Epithelial cell of esophagus (primary cell): ENCODE measurements at places on chromosomes 5 and 9.

- DNase-seq = peak; percentile 42
Observed at GRCh38 chr5:115806986-115807653, 9.3 kb downstream of the CDO1 start.

- no peak for DNase-seq
Observed at GRCh38 chr9:115107701-115108100, 10.3 kb downstream of the TNC start.

DNA sequence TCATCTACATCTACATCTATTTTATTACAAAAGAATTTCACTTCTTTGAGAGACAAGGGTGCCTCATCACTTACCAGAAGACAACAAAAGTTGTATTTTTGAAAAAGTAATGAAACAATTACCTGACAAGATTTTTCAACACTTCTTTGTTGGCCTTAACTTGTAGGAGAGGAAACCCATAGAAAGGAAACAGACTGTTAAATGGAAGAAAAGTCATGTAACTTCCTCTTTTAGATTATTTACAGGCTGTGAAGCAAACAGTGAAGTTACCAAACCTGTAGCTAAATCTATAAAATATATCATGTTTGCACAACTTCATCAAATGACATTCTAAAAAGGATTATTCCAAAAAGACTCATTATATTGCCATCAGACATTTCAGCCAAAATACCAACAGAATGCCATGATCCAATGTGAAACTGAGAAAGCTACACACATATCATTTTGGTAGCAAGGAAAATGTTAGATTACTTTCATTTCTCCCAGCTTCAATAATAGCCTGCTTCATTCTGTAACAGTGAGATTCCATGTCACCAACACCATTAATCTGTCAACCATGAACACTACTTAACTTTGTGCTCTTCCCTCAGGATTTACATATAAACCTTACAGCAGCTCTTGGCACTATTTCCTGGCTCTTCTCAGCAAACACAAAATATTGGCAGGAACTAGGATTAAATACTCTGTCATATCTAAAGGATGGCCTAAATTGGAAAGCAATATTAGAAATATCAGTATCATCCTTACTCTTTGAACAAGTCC lies 122.5 kb downstream of the MCTP1 start:
- DNase-seq = no peak

DNA sequence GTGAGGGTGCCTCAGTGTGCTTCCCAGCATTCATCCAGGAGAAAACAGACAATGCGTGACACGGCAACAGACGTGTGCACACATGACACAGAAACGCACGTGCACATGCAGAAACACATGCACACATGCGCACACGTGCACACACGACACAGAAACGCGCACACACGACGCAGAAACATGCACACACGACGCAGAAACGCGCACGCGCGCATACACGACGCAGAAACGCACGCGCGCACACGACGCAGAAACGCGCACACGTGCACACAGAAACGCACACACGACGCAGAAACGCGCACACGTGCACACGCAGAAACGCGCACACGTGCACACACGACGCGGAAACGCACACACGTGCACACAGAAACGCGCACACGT lies 16.5 kb downstream of the TPPP start:
- no peak for DNase-seq

GRCh38 chr9:5085993-5086392 lies 99.4 kb downstream of the INSL6 start:
- DNase-seq = no peak

- DNase-seq = no peak
Observed at GRCh38 chr5:94545870-94546625, 72.4 kb downstream of the KIAA0825 start.

DNA sequence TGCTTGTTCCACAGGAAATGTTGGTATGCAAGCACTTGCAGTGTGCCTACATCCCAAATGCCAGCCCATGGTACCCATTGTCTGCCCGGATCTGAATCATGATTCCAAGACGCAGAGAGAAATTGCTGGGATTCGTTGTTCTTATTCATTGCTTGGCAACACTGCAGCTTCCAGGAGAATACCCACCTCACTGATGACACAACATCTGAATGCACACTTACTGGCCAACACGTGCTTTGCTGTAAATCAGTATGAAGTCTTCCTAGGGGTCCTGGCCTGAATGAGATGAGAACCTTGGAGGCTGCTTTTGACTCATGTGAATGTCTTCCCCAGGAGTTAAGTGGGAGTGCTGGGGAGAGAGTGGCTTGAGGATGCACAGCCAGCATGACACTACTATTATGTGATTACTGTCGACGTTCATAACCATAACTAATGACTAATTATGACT lies 11.6 kb downstream of the SRD5A1 start:
- no peak for DNase-seq

DNA sequence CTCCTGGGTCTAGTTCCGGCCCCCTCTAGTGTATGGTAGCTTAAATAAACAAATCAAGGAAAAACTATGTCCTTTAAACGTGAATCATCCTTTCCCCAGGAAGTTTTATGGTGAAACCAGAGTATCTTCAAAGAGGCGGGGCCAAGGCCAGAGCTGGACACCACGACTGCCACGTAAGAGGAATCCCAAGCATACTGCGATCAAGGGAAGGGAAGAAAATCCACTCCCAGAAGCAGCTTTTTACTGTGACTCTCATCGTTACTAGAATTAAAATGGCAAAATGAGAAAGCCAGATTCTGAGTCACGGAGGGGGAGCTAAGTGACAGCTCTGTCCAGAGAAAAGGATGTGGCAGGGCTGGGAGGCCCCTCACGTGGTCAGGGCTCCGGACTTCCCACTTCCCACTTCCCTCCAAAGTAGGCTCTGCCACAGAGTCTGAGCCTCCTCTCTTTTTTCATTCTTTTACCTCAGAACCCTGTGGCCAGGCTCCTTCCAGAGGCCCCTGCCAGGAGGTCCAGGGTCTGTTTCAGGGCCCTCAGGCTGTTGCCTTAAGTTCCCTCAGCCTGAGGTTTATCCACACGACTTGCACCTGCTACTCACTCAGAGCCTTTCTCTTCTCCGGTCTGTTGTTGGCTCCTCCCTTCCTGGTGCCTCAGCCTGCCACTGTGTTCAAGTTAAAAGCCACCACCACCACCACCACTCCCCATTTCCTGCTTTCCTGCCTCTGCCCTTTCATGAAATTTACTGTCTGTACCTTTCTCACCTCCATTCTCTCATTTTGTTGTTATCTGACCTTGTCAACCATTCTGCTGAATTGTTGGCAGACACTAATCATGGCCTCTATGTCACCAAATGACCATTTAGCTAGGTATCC lies 1.4 kb upstream of the GLRX start:
- peak; percentile 76 for DNase-seq

- no peak for DNase-seq
Observed at GRCh38 chr5:3317051-3317795, 278.4 kb upstream of the IRX1 start.

- no peak for DNase-seq
Observed at GRCh38 chr5:114310666-114311065, 51.2 kb upstream of the KCNN2 start.

DNA sequence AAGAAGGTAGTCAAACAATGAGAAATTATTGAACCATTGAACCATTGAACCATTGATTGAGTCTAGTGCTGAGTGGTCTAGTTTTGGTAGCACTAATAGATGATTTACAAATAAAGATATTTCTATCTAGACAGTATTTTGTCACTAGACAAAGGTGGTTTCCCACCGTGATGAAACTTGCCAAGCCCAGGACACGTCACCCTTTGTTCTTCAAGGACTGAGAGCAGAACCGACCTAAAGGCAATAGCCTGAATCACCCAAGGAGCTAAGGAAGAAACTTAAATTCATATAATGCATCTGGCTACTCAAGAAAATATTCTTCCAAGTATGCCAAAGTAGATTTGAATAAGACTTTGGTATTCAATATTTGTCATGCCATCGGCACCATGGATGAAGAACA lies 103.3 kb downstream of the ESM1 start:
- DNase-seq = peak; percentile 96

GRCh38 chr9:91577633-91578061 lies 154.0 kb upstream of the NFIL3 start:
- DNase-seq = no peak

DNA sequence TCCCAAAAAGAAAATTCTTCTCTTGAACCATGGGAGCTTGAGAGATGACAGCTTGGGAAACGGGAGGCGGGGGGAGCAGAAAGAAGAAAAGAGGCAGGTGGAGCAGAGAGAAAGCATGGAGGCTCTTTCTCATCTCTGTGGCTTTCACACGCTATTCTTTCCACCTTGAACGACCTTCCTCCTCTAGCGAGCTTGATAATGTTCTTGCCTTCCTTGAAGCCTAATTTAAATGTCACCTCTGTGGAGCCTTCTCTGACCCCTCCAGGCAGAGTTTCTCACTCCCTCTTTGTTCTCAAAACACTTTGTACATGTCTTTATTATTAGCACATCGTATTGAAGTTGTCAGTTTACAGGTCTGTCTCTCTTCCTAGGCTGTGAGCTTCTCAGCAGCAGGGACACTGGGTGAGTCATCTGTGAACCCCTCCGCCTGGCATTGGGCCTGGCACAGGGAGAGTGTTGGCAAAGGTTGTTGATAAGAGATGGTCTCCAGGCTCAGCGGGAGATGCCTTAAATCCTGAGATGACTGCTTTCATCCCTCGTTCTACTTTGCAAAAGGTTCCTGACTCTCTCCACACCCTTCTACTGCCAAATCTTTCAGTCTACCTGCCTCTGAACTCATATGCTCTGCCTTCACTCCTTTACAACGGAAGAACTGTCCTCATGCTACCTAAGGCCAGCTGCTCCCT lies 14.1 kb upstream of the STRBP start:
- peak; percentile 36 for DNase-seq

- peak; percentile 85 for DNase-seq
Observed at GRCh38 chr5:131242728-131243255, 21.1 kb upstream of the CDC42SE2 start.

GRCh38 chr5:40547994-40548575 lies 131.6 kb upstream of the PTGER4 start:
- DNase-seq = no peak

DNA sequence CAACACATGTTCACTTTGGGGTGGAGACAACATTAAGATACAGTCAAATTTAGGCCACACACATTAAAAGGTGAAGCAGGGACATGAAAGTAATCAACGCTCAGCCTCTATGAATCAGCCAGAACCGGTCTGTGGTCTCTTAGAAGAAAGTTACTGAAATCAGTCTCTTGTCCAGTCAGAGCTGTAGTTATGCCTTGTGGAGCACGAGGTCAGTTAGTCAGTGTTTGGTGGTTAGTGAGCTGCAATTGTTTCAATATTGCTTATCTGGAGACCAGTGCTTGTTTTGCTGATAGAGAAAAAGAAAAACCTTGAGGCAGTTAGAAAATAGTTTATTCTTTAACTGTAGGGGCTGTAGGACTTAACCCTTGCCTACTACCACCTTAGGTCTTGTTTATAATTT lies 157.8 kb upstream of the RASEF start:
- DNase-seq = peak; percentile 87

DNA sequence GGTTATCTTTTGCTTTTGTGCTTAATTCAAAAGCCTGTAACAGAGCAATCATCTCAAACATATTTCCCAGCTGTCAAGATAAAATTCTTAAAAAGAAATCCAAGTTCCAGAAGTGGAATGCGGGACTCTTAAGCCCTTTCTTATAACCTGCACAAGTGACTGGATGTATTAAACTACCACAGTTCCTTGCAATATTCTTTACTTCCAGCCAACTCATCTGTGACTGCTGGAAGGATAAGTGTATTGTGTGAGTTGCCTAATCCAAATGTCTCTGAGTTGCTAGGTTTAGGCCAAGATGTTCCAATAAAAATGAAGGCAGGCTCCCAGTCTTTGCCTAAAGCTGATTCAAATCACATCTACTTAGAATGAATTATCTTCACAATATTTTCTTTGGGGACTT lies 159.2 kb upstream of the SLC24A2 start:
- no peak for DNase-seq

DNA sequence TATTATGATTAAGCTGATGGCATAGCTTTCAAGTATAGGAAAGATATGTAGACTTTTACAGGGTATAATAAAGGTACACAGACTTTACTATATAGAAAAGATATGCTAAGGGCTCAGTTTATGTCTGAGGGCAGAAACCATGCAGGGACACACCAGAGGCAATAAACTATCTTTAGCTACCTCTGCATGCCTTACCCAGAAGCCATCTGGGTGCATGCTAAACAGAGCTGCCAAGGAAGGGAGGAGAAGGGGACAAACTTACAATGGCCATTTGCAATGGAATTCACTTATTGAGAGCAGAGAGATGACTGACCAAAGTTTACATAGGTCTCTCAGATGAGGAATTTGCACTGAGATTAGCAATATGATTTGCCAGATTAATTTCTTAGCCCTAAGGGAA lies 143.1 kb upstream of the NR4A3 start:
- no peak for DNase-seq

GRCh38 chr5:118236108-118236849 lies 752.1 kb downstream of the DTWD2 start:
- no peak for DNase-seq

DNA sequence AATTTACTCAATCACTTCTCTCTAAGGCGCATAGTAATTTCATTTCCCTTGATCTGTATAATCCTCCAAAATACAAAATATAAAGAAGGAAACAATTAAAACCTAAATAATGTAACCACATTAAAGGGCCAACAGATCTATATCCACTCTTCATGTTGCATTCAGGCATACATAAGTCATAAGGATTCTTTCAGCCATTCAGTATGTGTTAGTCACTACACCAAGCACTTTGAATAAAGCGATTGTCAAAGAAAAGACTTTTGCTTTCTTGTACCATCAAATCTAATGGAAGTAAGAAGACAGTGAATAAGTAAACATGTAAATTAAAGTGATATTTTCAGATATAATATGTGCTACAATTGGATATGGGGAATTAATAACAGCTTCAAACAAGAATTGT lies 569.2 kb upstream of the PTPRD start:
- no peak for DNase-seq

GRCh38 chr5:31553863-31554262 lies 21.8 kb downstream of the C5orf22 start:
- peak; percentile 27 for DNase-seq

DNA sequence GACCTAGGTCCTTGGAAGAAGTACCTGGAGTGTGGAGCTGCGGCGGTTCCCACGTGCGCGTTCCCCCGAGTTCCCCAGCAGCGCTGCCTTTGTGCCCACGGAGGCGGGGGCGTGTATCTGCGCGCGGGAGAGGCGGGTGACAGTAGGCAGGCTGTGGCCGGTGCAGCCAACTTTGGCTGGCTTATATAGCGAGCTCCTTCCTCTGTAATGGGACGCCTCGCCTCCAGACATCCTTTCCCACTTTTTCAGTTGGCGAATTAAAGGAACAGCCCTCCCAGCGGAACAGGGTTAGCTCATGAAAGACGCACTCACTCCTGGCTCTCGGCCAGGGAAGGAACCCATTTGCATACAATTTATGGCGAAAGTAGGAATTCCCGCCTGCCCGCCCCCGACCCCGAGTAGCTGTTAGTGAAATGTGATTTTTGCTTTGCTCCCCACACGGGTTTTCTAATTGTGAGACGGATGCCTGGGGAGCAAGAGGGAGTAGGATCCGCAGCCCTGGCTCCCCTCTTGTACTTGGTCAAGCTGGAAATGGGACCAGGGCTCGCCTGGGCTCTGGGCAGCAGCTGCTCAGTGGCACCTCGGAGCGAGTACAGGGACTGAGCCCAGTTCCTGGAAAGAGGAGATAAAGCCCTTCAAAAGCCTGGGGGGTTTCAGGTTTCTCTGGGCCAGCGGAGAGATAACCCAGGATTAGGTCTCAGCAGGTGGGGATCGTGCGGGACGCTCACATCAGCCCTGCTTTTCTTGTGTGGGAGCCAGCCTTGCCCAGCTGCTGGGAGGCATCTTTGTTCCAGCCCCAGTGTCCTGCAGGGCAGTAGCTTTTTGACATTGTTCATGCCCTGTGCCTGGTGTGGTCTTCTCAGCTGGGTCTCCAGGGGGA lies at the start of gene TNC:
Gene TNC (minus strand): TSS at position 159 of the 880 bp plus-strand sequence. CDS start 27,139 bp downstream, outside the sequence.
- DNase-seq = peak; percentile 89

GRCh38 chr5:141913560-141914198 lies 10.0 kb upstream of the DELE1 start:
- DNase-seq = no peak
